Right lobe of liver (tissue), 6 donors: ENCODE measurements at places on chromosomes 2 and 18. TPM values are rescaled to one million over a fixed set of nuclear protein-coding genes. Genes with fewer than 3 reads are reported as not detected.

DNA sequence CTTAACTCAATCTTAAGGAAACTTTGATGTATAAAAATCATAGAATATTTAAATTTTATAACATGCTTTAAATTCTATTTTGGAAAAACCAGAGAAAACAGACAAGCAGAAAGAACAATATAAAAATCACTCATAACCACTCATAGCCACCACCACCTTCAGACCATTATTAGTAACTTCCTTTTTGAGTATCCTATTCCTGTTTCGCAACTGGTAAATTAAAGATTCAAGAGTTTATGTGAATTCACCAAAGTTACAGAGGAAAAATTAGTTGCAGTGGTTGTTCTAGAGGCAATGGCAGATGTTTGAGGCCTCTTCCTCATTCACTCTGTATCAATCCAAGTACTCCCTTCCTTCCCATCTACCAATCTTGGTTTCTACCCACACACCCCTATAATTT lies 49.3 kb upstream of the PROKR1 start:
- no peak for DNase-seq

The RBMS1 gene
- total RNA-seq = 13.0 TPM

- DNase-seq = no peak
These were observed 328.2 kb downstream of the DLGAP1 start for GRCh38 chr18:4126939-4127338.

The CROCC2 gene
- not detected for total RNA-seq

GRCh38 chr2:144217853-144218633 lies 301.9 kb downstream of the ZEB2 start:
- DNase-seq = no peak

DNA sequence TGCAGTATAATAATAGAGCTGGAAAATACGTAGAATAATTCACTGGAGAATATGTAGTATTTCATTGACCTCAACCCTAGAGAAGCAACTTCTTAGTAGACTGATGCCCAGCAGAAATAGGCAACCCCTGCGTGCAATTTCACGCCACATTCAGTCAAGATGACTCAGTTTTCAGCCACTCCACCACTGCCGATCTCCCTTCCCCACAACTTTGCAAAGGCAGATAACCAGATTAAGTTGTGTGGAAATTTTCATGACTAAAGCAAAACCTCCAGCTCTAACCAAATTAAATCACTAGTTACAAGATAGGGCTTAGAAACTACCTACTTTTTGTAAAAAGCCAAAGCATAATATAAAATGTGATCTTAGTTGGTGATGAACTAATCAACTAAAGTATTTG lies 63.3 kb upstream of the STK17B start:
- no peak for DNase-seq

The SKOR2 gene
- not detected for total RNA-seq

The LRRC30 gene
- total RNA-seq = not detected

The ERICH2 gene
- total RNA-seq = not detected

- DNase-seq = no peak
These were observed 183.7 kb downstream of the TCF4 start for GRCh38 chr18:55404136-55404830.

DNA sequence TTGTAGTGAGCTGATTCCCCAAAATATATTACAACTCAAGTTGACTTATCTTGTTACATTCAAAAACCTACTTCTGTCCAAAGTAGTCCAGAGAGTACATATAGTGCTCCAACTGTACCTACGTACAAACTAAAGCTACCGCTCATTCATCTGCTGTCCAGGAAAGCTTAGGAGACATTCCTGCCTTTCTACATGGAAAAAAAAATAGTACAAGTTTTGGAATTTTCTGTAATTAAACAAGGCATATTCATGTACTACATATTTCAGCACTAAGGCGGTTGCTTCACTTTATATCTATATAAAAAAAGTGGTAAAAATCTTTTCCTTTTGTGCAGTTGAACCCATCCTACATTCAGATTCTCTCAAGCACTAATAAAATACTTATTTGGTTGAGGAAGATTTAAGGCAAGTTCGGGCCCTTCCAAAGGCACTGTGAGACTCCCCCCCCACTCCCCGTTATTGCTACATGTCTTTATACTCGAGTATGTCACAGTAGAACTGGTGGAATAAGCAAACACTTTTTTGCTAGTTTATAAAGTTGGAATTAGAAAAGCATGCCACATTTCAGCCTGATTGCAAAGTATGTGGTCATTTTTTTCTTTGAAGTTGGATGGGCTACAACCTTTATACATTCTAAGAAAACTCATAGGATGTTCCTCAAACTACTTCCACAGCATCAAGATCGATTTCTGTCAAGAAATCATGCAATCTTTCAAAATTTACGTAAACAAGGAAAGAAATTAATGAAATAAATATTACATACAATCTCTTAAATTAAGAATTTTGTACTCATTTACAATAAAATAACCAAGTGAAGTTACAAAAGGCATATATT lies 3.7 kb downstream of the ZFP36L2 start:
- peak; percentile 3 for DNase-seq

DNA sequence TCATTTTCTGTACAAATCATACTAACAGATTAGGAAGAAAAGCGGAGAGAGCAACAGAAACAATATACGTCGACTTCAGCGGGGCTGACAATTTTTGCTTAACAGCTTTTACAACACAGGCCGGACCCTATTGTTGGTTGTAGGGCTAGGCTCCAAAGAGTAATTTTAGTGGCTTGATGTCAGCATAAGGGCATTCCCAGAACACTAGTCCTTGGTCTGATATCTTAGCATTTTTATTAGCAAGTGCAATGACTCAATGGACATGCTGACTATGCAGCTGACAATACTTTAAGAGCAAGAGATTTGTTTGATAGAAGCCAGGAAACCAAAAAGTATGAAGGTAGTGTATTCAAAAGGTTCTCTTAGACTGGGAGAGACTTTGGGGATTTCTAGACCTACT lies 209.9 kb downstream of the LNPK start:
- no peak for DNase-seq

DNA sequence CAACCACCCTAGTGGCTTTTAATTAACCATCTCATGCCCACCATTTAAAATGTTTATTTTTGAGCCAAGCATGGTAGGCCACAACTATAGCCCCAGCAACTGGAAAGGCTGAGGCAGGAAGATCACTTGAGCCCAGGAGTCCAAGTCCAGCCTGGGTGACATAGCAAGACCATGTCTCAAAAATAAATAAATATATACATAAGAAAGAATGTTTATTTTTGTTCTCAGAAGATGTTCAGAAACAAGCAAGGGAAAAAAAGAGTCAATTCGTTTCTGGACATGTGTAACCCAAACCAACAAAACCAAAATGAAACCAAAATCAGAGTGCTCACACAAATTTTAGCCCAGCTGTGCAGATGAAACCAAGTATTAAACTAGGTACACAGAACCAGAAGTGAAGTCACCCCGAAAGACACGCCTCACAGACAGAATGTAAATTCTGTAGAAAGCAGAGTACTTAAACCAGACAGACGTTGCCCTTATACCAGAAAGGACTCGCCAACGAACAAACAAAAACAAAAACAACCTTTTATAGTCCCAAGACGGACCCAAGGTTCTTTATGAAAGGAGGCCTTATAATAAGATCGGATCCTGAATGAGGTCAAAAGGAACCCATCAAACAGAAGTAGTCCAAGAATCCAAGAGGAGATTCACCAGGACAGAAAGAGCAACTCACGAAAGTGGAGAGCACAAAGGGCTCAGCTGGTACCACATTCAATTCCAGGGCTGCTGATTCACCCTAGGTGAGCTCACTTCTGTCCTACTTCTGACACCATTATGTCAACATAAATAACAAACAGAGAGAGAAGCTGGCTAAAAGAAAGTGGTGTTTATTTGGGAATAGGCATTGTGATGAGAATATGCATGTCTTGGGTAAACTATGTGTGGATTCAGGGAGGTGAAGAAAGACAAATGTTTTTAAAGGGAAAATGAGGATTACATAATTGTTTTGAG lies 31.8 kb upstream of the MTCL1 start:
- no peak for DNase-seq

The SLC9A4 gene
- total RNA-seq = not detected

The SPATA3 gene
- total RNA-seq = not detected

GRCh38 chr2:110650346-110650745 lies 27.5 kb downstream of the BUB1 start:
- no peak for DNase-seq

DNA sequence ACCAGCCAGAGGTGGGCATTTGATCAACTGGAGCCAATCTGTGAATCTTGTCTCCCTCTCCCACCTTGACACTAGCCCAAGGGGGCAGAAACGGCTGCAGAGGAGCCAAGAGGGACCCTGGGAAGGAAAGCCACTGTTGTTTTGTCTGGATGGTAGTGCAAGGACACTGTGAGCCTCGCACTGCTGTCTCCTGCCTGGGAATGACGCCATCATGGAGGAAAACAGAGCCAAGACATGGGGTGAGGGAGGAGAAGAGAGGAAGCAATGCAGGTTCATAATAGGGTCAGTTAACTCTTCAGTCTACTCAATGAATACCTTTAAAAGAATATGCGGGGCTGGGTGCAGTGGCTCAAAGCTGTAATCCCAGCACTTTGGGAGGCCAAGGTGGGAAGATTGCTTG lies 231.1 kb upstream of the AGAP1 start:
- no peak for DNase-seq

- DNase-seq = no peak
These were observed 54.7 kb downstream of the EMILIN2 start for GRCh38 chr18:2901423-2901985.

The GAD1 gene
- not detected for total RNA-seq

DNA sequence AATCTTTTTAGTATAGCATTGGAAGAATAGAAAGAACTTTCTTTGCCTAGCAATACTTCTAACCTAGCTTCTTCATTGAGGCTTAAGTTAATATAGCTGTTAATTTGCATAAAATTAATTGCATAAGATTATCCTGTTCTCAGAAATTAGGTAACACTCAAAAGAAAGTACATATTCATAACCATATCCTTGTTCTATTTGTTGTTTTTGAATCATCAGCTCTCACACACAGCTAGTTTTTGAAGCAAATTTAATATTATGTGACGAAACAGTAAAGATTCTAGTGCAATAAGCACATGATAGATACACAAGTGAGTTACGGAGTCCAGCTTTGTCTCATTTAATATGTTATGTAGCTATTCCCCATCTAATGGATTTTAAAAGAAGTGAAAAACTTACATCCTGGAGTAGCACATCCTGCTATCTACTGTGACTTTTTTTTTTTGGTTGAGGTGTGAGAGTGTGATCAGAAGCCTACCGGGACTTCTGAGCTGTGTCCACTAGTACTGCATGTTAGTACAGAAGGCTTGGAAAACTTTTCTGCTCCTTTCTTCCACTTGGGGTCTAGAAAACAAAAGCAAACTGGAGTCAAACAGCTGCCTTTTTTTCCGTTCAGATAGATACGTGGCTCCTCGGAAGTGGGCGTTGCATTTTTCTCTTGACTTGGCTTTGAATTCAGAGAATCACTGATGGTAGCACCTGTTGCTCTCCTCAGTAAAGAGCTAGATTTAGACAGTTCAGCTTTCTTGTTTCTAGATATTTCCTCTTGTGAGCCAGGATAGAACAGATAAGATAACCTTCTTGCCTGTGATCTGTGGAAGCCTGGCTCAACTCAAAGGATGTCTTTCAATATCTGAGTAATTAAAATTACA lies 27.2 kb downstream of the KDM3A start:
- no peak for DNase-seq

DNA sequence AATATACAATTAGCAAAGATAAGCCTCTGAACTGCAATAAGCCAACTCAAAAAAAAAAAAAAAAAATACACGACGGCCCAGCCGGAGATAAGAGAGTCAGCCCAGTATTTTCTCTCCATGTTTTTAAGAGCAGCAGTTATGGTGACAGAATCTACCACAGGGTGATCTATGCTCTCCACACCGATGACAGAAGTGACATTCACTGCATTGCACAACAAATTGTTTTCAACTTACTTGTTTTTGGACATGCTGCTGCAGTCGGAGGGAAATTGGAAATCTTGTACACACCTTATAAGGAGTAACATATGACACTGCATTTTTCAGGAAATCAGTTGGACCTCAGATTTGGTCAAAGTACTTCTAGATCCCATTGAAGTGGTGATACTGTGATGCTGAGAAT lies 23.3 kb upstream of the APOB start:
- no peak for DNase-seq

- peak; percentile 31 for DNase-seq
These were observed 149.6 kb downstream of the IRS1 start for GRCh38 chr2:226649871-226650660.

DNA sequence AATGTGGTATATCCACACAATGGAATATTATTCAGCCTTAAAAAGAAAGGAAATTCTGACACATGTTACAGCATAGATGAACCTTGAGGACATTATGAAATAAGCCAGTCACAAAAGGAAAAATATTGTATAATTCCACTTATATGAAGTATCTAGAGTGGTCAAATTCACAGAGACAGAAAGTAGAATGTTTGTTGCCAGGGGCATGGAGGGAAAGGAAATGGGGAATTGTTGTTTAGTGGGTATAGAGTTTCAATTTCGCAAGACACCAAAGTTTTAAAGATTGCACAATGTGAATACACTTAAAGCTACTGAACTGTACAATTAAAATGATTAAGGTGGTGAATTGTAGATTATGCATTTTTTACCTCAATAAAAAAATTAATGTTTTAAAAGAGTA lies 92.9 kb downstream of the TXNL1 start:
- no peak for DNase-seq

GRCh38 chr2:150917961-150918713 lies 343.5 kb downstream of the RBM43 start:
- no peak for DNase-seq

GRCh38 chr2:147182260-147182659 lies 662.6 kb upstream of the ACVR2A start:
- no peak for DNase-seq

- DNase-seq = no peak
These were observed 66.2 kb downstream of the DIPK1C start for GRCh38 chr18:74390900-74391299.

DNA sequence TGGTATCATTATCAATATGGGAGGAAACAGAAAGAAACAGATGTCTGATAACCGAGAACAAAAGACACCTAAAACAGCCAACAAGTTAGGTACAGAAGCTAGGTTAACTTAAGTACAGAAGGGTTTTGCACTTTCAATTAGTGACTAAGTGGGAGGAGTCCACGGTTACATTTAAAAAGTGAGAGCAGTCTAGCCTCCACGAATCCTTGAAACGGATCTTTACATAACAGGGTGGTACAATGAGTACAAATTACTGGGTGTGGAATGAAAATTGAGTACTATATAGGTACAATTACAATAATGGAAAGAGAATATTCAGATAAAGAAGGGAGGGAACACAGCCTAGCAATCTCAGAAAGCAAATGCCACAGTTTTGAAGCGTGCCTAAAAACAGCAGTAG lies 76.6 kb downstream of the TLK1 start:
- no peak for DNase-seq

GRCh38 chr2:85911814-85912692 lies 23.3 kb upstream of the ST3GAL5 start:
- no peak for DNase-seq

DNA sequence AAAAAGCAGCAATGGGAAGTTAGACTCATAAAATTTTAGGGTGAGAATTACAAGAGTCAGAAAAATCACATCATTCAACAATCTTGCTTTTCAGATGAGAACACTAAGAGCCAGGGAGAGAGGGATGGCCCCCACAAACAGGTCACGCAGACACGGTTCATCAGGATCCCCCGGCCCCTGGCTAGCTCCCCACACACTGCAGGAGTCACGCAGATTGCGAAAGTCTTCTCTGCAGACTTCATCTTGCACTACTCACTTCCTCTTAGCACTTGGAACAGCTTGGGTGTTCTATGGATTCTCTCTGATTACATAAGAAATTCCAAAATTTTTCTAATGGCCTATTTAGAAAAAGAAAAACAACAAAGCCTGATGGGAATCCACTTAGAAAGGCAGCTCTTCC lies 21.6 kb upstream of the SULT1C2 start:
- no peak for DNase-seq
